Muscle of arm (tissue), 14 donors: ENCODE measurements at places on chromosomes 2 and 18.

DNA sequence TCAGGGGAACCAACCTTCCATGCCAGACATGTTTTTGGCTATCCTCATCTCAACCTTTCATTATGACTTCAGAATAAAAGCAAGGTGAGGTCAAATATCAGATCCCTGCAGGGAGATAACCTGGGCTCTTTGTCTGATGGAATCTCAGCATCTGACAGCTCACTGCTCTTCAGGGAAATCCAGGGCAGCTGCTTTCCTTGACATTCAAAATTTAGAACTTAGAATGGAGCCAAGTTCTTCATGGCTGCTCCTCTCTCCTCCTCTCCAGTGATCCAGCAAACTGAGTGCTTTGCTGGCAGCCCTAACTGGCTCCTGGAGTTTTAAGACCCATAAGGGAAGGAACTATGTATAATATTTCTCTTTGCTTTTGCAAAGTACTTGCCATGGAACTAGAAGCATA, 716.3 kb downstream of the TSN start:
- peak; percentile 82 for DNase-seq

- DNase-seq: no peak
Measured at GRCh38 chr2:153641046-153641445, 162.5 kb upstream of the RPRM start.

- DNase-seq: no peak
Measured at GRCh38 chr2:145076085-145076484, 556.2 kb upstream of the ZEB2 start.

DNA sequence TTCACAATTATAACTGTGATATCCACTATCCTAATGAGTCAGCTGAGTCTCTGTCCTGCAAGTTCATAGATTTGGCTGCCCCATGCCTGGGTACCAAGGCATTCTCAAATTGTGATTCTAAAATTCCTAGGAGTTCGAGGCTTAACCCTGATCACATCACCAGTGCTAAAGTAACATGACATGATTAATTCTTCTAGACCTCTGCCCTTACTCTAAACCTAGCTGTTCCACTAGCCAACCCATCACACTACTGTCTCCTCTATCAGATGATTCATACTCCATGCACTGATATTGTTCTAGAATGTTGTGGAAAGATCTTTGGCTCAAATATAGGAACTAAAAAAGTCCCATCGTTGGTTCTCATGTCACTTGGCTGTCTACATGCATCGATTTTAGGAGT, 487.6 kb downstream of the PIK3C3 start:
- DNase-seq: no peak

GRCh38 chr2:12731701-12732280, 15.1 kb downstream of the TRIB2 start:
- no peak for DNase-seq

DNA sequence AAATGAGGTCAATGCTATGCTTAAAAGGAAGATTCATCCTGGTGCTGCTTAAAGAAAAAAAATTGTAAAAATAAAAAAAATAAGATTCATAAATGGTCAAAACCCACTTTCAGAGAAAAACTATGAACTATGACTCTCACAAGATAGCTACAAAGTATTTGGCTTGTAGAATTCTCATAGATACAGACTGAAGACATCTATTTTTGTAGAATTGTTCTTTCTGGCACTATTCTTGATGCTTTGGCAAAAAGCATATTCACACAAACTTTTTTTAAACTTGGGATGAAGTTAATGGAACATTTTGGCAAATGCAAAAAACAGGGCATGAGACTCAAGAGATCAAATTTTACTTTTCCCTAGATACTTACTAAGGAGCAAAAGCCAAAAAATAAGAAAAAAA, 12.5 kb upstream of the ANKRD29 start:
- DNase-seq: no peak

- no peak for DNase-seq
Measured at GRCh38 chr2:38704664-38705063, 38.8 kb downstream of the GALM start.

GRCh38 chr2:15638720-15639119, 47.1 kb downstream of the DDX1 start:
- DNase-seq: no peak

- DNase-seq: no peak
Measured at GRCh38 chr2:24515335-24515734, 24.3 kb downstream of the NCOA1 start.
